Kidney epithelial cell (primary cell): ENCODE measurements at places on chromosomes 3 and 15.

DNA sequence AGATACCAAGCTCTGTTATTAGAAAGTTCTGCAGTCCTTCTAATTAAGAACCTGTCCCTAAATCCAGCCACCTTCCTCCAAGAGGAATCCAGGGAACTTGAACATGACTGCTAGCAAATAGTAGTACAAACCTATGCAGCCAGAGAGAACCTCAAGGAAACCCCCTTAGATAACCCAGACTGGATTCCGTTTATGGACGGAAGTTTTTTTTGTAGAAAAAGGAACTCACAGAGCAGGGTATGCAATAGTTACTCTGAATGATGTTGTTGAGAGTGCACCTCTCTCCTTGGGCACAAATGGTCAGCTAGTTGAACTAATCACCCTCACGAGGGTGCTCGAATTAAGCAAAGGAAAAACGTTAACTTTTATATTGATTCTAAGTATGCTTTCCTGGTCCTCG is 40.8 kb downstream of the TM4SF18 start:
- DNase-seq = no peak

DNA sequence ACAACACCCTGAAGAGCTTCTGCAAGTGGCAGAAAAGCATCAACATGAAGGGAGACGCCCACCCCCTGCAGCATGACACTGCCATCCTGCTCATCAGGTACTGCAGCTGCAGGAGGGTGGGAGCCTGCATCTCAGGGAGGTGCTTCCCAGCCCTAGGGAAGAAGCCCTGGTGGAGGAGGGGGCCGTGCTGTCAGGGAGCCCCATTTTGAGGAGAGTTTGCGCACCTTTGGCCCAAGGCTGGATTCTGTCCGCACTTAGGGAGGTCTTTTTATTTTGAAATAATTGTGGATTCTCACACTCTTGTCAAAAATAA is 42.1 kb downstream of the SAXO2 start:
- no peak for DNase-seq

DNA sequence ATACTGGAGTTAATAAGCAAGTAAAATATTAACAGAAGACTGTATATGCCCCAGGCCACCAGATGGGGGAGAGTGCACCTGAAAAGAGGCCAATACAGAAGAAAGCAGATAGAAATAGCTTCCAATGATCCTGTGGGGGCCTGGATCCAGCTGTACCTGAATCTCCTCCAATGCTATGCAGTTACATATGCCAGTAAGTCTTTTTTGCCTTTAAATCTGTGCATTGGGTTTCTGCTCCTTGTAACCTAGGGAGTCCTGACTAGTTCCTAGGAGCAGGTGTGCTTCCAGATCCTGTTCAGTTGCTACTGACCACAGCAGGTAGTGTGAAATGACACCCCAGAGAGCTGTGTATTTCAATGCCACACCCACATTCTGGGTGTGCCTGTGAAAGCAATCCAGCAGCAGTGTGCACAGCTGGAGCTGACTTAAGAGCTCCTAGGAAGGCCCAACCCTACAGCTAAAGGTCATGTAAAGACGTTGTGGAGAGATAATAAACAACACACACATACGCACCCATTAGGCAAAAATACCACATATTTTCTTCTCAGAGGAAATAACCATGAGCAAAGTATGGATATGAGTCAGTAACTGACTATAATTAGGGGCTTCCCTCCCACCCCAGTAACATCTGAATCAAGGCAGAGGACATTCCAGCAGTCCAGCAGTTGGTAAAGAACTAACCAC is 62.2 kb upstream of the AKAP13 start:
- DNase-seq = peak; percentile 56

- DNase-seq = no peak
Observed at GRCh38 chr15:63037976-63038720, 4.4 kb upstream of the TPM1 start.

GRCh38 chr3:139772539-139773500 is 95.0 kb upstream of the NMNAT3 start:
- DNase-seq = peak; percentile 93

DNA sequence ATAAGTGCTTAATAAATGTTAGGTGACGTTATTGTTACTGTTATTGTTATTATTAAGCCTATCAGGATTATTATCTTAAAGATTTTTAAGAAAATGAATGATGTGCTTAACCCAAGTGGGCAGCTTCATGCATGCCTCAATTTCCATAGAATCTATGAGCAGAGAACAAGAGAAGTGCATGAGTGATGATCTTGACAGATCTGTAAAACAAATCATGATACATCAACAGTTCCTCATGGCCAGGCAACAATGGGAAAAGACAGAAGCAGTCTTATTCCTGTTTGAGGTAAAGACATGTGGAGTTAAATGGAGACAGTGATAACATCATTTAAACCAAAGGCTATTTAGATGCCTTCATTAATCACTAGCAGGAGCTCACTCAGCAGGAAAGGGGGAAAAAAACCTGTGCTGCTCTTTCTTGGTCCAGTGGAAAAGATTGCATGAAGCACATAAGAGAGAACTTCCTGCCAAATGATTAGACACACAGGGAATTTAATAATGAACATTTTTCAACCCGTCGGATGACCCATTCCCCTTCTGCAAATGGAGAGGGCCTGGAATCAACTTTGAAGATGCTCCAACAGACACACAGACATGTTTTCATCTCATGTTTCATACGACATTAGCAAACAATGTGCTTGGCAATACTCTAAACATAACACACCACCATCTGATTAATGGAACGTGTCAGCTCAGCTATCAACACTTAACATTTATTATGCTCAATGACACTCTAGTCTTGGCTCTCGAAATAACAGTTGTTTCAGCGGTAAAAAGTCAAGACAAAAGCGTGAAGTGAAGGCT is 212.2 kb upstream of the LRRN1 start:
- DNase-seq = no peak

DNA sequence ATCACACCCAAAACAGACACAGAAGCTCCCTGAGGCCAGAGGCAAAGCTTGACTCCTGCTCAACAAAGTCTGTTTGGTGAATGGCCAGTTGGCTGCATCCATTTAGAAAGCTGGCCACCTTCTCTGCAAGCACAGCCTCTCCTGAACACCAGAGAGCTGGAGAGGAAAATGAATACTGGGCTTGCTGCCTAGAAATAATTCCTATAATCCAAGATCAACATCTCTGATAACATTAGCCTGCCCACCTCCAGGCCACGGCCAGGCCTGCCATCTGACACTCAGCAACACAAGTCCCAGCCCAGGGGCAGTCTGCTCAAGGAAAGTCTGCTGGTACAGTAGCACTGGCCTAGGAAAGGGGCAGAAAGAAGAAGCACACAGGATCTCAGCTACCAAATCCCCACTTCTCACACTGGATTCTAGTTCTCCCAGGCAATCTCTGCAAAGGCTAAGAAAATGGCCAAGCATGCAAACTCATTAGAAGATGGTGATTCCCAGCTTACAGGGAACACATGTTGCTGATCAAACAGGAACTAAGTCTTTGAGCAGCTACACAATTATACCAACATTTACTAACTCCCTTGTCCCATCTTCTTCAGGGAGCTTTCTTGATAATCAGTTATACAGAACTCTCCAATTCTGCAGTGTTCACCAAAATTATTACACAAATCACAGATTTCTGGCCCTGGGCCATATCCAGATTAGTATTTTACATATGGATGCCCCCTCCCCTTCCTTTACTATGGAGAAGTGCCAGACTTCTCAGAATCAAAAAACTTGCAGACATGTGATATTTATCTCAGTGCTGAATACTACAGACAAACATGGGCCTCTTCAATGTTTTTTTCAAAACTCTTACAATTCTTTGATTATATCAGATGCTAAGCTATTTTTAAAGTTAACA is 9.9 kb downstream of the TBC1D2B start:
- no peak for DNase-seq

GRCh38 chr3:9916346-9916733 is 558 bp upstream of the IL17RC start:
- no peak for DNase-seq

GRCh38 chr3:15933439-15934139 is 135.8 kb upstream of the ANKRD28 start:
- no peak for DNase-seq

GRCh38 chr15:66771351-66771650 is 69.3 kb downstream of the SMAD6 start:
- no peak for DNase-seq

GRCh38 chr15:47473106-47473725 is 244.1 kb upstream of the SEMA6D start:
- no peak for DNase-seq

GRCh38 chr15:90500171-90500570 is 29.6 kb upstream of the CRTC3 start:
- no peak for DNase-seq

GRCh38 chr15:67433495-67434099 is 87.3 kb upstream of the C15orf61 start:
- no peak for DNase-seq

GRCh38 chr3:157542711-157543500 is 39.7 kb upstream of the VEPH1 start:
- DNase-seq = no peak
